ENCODE measurements at places on chromosomes 1 and 21.

- no peak for DNase-seq
Observed at GRCh38 chr1:35603941-35604340, 30.8 kb downstream of the TFAP2E start.

DNA sequence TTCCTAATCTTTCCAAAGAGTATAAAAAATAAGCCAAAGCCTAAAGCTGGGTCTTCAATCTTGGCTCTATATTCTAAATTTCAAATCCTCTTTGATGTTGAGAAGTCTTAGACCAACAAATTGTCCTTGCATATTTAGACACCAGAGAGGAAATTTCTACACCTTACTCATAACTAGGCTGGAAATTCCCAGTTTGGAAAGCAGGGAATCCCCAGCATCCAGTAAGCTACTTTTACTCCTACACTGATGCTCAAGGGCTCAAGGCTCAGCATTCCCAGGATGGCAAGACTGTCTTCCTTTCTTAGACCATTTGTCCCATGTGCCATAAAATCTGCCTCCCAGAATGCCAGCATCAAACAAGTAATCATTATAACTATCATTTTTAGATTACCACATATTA lies 28.3 kb downstream of the PRDX6 start:
- DNase-seq: no peak

DNA sequence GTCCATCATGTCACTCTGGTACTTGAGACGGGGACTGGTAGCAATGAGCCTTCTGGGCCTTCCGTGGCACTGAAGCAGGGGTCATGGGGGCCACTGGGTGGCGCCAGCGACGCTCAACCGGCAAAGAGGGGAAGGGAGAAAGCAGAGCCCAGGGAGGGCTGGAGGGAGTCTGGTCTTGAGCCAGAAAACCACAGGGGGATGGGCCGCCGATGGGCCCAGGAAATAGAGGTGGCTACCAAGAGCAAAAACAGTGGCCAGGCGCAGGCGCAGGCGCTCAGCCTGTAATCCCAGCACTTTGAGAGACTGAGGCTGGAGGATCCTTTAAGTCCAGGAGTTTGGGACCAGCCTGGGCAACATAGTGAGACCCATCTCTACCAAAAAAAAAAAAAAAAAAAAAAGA lies 21.8 kb downstream of the EXOC8 start:
- no peak for DNase-seq

DNA sequence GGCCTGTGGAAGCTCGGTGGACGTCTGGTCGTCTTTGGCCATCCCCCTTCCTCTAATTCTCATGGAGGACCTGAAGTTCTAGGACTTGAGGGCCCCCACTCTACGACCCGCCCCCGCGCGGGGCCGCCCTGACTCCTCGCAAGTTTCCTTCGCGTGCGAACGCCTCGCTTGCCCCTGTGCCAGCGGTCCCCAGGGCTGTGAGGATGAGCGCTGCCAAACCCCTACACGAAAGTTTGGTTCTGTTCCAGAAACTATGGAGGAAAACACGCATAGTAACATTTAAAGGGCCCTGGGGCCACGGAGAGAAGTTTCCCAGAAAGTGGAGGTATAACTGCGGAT lies 304 bp upstream of the GNG12 start:
- no peak for DNase-seq

- DNase-seq: no peak
Observed at GRCh38 chr1:30413606-30414005, 309.8 kb downstream of the MATN1 start.

GRCh38 chr21:42837421-42838211 lies 41.7 kb downstream of the WDR4 start:
- DNase-seq: no peak

GRCh38 chr21:38343691-38344090 lies 86.9 kb downstream of the KCNJ15 start:
- DNase-seq: no peak

- DNase-seq: no peak
Observed at GRCh38 chr1:61056196-61056572, 26.2 kb upstream of the NFIA start.

- DNase-seq: no peak
Observed at GRCh38 chr1:155976913-155977689, 1.2 kb downstream of the ARHGEF2 start.

Measured in GF-D8 (cell line).